ENCODE measurements at places on chromosomes 3 and 15.

- DNase-seq = no peak
Observed at GRCh38 chr15:31300208-31300661, 26.4 kb upstream of the KLF13 start.

DNA sequence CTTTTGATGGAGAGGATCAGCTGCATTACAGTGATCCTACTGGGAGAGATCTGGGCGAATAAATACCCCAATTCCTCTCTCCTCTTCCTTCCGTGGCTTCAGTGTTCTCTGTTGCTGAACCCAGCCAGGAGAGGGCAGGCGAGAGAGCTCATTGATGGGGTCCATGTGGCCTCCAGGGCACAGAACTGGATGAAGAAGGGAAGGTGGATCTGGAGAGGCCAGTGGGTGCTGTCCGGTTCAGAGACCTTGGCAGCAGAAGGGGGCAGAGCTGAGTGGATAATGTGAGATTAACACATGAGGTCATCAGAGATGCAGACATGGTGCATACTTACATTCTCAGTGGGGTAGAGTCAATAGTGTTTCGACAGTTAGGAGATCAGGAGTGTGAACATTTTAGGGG is 193.6 kb downstream of the CLSTN2 start:
- peak; percentile 10 for DNase-seq

DNA sequence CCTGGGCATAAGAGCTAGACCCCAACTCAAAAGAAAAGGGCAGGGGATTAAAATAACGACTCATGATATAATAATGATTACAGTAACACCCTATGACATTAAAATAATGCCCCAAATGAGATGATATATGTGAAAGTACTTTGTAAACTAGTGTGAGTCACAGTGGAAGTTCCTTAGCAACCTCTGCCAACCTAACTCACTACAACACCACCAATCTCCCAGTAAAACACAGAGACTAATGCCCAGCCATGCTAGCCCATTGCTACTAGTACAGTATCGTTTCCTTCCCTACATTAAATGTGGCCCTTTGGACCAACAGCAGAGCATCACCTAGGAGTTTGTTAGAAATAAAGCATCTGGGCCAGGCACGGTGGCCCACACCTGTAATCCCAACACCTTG is 11.2 kb upstream of the ADAMTS7 start:
- no peak for DNase-seq

GRCh38 chr3:125594581-125595011 is 701 bp downstream of the OSBPL11 start:
- peak; percentile 31 for DNase-seq

DNA sequence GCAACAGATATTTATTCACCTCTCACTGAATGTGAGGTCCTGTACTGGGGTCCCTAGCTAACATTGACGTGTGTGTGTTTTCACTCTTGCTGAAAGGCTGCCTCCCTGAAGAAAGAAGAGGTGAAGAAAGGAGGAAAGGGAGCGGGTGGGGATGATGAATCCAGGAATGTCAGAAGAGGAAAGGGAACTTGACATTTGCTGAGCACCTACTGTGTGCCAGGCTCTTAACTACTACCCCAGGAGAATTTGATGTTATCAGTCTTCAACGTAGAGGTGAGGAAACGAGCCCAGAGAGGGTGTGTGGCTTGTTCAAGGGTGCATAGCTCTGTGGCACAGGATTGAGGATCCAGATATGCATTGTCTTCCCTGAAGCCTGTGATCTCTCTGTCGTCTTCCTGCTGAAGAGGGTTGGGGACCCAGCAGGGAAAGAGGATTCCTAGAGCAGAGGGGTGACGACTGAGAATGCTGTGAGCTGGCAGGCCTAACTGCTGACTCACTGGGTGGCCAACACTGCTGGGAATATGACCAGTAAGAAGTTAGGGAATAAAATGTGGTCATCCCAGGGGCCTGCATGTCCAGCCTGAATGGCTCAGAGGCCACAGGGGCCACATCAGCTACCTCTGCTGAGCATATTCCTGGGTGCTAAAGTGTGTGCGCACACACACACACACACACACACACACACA is 6.6 kb upstream of the ATP2B2 start:
- no peak for DNase-seq

DNA sequence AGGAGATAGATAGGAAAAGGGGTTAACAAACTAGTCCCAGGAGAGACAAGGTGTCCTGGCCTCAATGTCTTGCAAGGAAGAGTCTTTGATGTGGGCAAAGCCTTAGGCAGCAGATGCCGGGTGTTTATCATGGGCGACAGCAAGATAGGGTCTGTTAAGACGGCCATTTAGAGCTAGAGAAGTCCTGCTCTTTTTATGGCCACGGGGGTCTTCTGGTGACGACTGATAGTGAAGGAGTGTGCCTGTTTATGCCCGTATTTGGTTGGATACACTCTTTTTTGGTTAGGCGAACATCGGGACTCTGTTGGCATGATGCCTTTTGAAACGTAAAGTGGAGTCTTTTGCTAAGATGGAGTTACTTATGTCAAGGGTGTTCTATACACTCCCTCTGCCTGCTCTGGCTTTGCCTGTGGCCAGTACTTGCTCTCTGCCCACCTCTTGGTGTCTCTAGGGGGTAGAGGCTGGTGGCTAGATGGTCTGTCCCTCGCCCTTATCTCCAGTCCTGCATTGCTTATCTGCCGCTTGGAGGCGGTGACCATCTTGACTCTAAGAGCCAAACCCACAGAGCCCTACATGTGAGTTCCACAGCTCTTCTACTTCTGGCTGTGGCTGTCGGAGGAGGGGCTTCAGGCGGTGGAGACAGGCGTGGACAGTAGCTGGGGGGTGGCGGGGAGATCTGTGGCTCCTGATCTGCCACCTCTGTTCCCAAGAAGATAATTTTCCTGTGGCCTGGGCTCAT is 55.8 kb upstream of the ZBTB38 start:
- DNase-seq = no peak

- DNase-seq = no peak
Observed at GRCh38 chr15:92840149-92840548, 60.0 kb upstream of the CHD2 start.

GRCh38 chr15:68368731-68369435 is 63.1 kb downstream of the ITGA11 start:
- DNase-seq = no peak

DNA sequence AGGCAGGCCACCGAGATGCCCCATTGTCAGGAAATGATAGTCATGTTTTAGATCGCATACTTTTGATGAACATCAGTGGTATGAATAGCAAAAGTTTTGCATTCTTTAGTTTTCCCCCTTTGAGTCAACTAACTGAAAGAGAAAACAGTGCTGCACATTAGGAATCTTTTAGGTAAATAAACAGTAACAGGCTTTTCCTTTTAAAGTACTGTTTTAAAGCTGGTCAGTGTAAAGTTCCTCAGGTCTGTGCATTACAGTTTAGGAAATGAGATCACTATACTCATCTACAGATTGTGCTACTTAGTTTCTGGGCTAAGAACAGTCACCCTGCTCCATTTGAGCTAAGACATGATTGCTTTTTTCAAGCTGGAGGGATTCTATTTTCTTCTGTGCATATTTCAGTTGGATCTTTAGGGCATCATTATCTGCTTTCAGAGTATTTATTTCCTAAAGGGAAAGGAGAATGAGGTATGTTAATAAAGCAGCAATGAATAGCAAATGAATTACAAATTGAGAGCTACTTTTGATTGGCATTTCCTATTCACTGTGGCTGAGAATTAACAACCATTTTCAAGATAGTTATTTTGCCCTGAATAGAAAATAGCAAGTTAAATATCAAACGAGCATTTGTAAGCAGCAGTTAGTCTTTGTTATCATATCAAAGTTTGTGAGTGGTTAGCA is 36.5 kb downstream of the FAM98B start:
- no peak for DNase-seq

GRCh38 chr3:184133840-184134745 is 1.1 kb upstream of the EIF2B5 start:
- peak; percentile 92 for DNase-seq

- no peak for DNase-seq
Observed at GRCh38 chr3:48832684-48833083, 15.0 kb downstream of the PRKAR2A start.

- DNase-seq = no peak
Observed at GRCh38 chr3:99714146-99714545, 75.8 kb downstream of the COL8A1 start.

DNA sequence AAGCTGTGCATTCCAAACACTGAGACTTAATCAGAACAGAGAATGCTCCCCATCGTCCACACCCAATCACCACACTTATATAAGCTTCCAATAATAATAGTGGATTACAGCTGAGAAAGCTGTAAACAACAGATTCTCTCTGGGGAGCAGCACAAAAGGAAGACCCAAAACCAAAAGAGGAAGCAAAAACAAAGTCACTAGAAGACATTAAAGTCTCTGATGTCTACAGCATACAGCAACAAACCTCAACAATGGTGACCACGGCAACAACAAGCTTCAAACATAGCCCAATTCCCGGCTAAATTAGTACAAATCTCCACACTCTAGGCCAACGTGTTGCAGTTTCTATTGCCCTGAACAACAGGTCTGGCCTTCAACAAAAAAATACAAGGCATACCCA is 37.7 kb downstream of the ZDHHC23 start:
- no peak for DNase-seq

DNA sequence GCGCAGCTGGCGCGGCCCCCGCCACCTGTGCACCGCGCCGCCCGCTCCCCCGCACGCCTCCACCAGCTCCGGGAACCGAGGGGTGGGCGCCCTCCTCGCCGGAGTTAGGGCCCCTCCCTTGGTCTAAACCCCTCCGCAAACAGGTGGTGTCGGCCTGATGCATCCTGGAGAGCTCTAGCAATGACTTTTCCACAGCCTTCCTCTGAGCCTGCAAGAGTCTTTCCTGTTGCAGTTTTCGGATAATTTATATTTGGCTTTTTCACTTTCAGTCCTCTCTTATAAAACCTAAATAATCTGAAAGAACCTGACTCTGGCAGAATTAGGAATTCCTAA is 334 bp upstream of the IGSF11 start:
- no peak for DNase-seq

DNA sequence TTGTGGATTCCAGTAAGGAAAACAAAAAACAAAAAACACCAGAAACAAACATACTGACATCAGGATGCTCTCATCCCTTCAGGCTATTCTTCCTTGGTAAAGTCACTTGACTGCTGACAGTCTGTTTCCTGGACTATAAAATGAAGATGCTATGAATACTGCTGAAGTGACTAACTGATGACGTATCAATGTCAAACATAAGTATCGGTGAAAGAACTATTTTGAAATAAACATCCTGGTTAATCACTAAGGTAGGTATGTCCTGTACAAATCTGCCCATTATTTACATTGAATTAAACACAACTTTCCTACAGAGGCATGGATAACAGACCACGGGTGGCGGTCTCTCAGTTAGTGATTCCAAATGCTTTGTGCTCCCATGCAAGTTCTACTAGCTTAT is 45.9 kb downstream of the CHAC1 start:
- DNase-seq = no peak

GRCh38 chr3:49165771-49166751 is at the start of gene CCDC71:
Gene CCDC71, minus strand, starts transcription at chr3:49166331. Its CDS starts 2,123 bp downstream, at chr3:49164208.
- peak; percentile 71 for DNase-seq

DNA sequence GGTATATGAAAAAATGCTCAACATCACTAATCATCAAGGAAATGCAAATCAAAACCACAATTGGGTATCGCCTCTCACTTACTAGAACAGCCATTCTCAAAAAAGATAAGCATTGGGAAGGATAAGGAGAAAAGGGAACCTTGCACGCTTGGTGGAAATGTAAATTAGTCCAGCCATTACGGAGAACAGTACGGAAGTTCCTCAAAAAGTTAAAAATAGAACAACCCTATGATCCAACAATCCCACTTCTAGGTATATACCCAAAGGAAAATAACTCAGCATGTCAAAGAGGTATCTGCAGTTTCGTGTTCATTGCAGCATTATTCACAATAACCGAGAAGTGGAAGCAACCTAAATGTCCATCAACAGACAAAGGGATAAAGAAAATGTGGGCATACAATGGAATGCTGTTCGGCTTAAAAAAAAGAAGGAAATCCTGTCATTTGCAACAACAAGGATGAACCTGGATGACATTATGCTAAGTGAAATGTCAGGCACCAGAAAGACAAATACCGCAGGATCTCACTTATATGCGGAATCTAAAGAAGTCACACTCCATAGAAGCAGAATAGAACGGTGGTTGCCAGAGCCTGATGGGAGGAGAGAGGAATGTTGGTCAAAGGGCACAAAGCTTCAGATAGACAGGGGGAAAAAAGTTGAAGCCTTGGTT is 11.7 kb upstream of the CMTM7 start:
- DNase-seq = no peak

- DNase-seq = peak; percentile 86
Observed at GRCh38 chr3:77179762-77180161, 139.9 kb downstream of the ROBO2 start.

DNA sequence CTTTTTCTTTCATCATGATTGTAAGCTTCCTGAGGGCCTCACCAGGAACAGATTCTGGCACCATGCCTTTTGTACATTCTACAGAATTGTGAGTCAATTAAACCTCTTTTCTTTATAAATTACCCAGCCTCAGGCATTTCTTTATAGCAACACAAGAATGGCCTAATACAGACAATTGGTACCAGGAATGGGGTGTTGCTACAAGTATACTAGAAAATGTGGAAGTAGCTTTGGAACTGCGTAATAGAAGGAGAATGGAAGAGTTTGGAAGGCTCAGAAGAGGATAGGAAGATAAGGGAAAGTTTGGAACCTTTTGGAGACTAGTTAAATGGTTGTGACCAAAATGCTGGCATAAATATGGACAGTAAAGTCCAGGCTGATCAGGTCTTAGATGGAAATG is 108.9 kb upstream of the PLSCR4 start:
- no peak for DNase-seq

DNA sequence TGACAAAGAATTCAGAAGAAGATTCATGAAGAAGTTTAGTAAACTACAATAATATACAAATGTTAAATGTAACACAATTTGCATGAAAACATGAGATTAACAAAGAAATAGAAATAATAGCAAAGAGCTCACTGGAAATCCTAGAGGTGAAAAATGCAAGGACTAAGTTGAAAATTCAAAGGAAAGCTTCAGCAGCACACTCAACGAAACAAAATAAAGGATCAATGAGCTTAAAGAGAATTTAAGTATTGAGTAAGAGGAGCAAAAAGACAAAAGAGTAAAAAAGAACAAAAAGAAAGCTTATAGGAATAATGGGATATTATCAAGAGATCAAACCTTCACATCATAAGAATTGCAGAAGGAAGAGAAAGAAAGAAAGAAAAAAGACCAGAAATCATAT is 583.8 kb upstream of the NECTIN3 start:
- no peak for DNase-seq

DNA sequence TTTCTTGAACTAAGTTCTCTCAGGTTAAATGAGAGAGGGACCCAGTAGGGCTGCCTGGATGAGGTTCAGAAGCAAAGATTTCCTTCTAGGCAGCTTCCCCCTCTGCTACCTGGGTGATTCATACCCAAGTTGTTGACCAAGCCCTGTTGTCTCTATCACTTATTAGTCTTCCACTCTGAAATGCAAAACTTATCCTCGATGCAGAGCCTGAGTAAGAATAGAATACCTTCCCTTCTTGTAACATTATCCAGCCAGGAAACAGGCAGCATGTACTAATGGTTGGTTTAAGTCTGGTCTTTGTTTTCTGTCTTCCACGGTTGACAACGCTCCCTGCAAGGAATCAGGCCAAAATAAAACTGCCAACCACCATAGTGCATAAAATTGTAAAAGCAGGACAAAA is 377.3 kb downstream of the MECOM start:
- peak; percentile 24 for DNase-seq

- DNase-seq = no peak
Observed at GRCh38 chr15:26551473-26551872, 221.4 kb downstream of the GABRB3 start.

GRCh38 chr3:14235003-14235911 is 56.6 kb downstream of the LSM3 start:
- DNase-seq = no peak

GRCh38 chr3:129697229-129697969 is 90.9 kb upstream of the PLXND1 start:
- DNase-seq = no peak

- no peak for DNase-seq
Observed at GRCh38 chr3:39196671-39197356, 4.4 kb upstream of the XIRP1 start.
